Activated CD8-positive, alpha-beta memory T cell treated with anti-CD3 and anti-CD28 coated beads, Interleukin-2, amount 10 ng/mL, durations not matched to agents 7 days and 5 days (primary cell): ENCODE measurements at places on chromosomes 5 and 9. TPM values are rescaled to one million over a fixed set of nuclear protein-coding genes. Genes with fewer than 3 reads are reported as not detected.

DNA sequence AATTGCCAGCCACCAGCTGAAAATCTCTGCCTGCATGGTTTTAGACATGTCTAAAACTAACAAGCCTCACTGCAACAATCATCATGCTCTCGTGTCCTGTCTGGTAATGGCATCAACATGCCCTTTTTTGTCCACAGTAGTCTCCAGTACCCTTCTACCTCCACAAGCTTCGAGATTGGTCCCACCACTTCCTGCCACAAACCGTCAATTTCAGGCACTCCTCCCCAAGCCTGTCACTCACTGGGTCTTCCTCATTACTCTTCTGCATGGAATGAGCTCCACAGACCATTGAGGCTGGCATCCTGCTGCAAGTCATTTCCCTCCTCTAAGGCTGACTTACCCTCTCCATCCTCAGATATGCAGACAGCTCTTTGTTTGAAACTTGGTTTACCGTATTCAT lies 9.0 kb downstream of the LPAR1 start:
- H3K4me1 ChIP-seq = peaks cover 5% of the 10 kb centered on the region
- no peaks in the 10 kb centered on the region for H3K36me3 ChIP-seq
- H3K27me3 ChIP-seq = no peaks in the 10 kb centered on the region
- no peak overlapping the region for H3K4me3 ChIP-seq

GRCh38 chr5:132260714-132261551 lies 3.4 kb downstream of the PDLIM4 start:
- peaks cover 20% of the 10 kb centered on the region for H3K4me1 ChIP-seq
- no peak overlapping the region for H3K4me3 ChIP-seq
- peaks cover 13% of the 10 kb centered on the region for H3K27me3 ChIP-seq
- DNase-seq = peak; percentile 41

The SIT1 gene
- 144 TPM for total RNA-seq

DNA sequence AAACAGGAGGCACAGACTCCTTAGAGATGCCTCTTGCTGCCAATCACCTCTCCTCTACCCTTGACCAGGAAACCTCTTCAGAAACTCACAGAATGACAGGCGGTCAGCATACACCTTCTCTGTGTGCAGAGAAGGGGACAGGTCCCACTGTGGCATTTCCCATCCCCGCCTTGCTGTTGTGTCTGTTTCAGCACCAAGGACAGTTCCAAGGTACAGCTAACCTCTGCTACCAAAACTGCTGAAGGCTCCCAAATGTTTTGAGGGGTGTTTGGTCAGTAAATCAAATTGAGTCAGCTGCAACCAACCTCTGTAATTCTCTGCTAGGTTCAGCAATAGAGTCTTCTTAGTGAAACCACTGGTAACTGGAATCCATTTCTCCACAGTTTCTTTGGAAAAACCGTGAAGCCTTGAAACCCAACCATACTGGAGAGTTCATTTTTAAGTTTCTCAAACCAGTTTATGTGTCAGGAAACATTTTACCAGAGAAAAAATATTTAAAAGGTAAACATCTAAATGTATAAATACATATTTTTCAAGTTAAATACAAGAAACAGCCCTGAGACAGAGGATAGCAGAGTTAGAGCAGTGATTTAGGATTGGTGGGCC lies 122.0 kb downstream of the DRD1 start:
- no peaks in the 10 kb centered on the region for H3K4me1 ChIP-seq
- no peaks in the 10 kb centered on the region for H3K27me3 ChIP-seq
- peak; percentile 46 for DNase-seq
- H3K4me3 ChIP-seq = no peak overlapping the region
- H3K27ac ChIP-seq = no peak overlapping the region

- H3K4me1 ChIP-seq = no peaks in the 10 kb centered on the region
- no peaks in the 10 kb centered on the region for H3K27me3 ChIP-seq
- no peaks in the 10 kb centered on the region for H3K36me3 ChIP-seq
These were observed 113.4 kb upstream of the CNTLN start for GRCh38 chr9:17021387-17021970.

The UBE2QL1 gene
- total RNA-seq = 0.35 TPM

DNA sequence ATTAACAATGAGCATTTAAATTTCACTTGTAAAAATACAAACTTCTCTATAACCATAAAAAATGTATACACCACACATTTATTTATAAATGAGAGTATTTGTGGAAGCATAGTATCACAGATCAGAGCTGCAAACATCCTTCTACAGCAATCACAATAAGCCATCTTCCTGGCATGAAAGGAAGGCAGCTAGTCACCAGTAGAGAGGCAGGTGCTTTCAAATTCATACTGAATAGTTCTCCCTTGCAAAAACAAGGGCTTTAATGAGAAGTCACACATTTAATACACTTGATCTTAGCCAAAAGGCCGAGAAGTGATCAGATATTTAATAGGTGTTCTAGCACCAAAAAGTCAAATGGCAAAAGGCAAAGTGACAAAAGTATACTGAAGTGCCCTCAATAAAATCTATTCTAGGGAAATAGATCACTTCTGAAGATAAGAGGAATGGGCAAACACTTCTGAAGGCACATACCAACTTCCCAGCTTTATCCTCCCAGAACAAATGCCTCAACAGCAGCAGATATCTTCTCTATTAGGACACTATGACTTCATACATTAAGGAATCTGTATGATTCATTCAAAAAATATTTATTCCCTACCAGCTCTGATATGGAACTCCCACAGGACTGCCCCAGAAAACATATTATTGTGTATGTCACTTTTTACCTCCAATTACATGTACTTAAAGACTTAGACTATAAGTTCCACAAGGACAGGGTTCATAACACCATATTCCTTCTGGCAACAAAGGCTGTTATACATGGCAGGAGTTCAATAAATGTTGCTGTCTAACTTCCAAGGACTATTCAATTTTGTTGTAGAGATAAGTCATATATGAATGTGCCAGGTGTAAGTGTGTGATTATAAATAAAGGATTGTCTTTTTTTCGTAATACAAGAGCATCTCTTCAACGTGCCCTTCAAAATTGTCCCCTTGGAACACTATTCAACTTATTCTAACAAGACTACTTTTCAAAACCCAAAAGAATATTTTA lies 31.7 kb downstream of the MAPKAP1 start:
- H3K27me3 ChIP-seq = no peaks in the 10 kb centered on the region
- no peak overlapping the region for H3K4me3 ChIP-seq
- peaks cover 5% of the 10 kb centered on the region for H3K36me3 ChIP-seq
- H3K27ac ChIP-seq = no peak overlapping the region
- H3K4me1 ChIP-seq = no peaks in the 10 kb centered on the region

GRCh38 chr9:18327121-18327520 lies 146.8 kb upstream of the ADAMTSL1 start:
- H3K4me3 ChIP-seq = no peak overlapping the region
- no peaks in the 10 kb centered on the region for H3K4me1 ChIP-seq
- no peaks in the 10 kb centered on the region for H3K36me3 ChIP-seq
- no peak overlapping the region for H3K27ac ChIP-seq

DNA sequence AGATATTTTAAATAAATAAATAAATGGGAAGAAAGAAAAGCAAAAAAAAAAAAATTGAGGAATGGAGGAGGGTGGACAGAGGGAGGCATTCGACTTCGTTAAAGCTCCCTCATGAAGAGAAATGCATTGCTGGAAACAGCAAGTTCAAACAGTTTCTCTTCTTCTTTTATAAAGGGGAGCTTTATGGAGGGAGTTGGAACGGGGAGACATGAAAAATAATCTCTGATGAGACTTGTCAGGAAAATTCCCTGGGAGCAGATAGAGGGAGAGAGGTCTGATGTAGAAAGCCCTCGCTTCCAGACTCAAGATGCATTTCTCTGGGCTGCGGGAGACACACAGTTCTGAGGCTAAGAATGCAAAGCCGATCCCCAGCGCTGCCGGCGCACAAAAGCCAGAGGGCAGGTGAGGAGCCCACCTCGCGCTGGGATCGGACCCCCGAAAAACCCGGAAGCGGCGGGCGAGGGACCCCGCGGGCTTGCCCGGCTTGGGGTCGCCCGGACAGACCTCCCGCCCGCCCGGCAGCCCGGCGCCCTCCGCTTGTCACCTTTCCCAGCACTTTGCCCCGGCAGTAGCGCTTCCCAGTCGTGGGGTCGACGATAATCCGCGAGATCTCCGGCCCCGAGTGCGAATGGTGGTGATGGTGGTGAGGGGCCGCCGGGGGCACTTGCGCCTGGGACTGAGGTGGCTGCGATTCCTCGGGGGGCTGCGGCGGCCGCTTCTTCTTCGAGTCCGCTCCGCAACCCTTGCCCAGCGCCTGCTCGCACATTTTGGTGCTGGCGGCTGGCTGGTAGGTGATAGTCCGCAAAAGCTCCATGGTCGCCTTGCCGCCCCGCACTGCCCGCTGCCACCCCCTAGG lies 512 bp downstream of the PLK2 start:
- no peak for DNase-seq
- peak overlapping the region; percentile 70 for H3K4me3 ChIP-seq
- no peaks in the 10 kb centered on the region for H3K36me3 ChIP-seq
- peaks cover 34% of the 10 kb centered on the region for H3K27me3 ChIP-seq
- H3K27ac ChIP-seq = no peak overlapping the region

- no peaks in the 10 kb centered on the region for H3K36me3 ChIP-seq
- no peaks in the 10 kb centered on the region for H3K4me1 ChIP-seq
- H3K27me3 ChIP-seq = no peaks in the 10 kb centered on the region
- H3K4me3 ChIP-seq = no peak overlapping the region
These were observed 258.9 kb downstream of the TAF11L14 start for GRCh38 chr5:17893026-17893635.

DNA sequence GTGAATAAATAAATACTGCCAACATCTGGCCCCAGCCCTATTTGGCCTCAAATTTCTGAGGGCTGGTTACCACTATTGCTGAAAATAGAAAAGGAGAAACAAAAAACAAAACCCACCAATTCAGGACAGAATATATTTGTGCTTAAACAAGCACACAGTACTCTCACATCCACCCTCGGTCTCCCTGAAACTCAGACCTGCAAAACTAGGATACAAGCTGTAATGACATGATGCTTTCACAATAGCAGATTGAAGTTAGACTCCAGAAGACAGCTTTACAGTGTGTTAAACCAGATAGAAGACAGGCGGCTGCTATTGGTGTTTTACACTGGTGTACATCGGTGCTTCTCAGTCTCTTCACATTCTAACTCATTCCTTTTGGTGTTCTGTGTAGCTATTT lies 214.9 kb upstream of the DMRT1 start:
- H3K27me3 ChIP-seq = peaks cover 10% of the 10 kb centered on the region
- no peaks in the 10 kb centered on the region for H3K36me3 ChIP-seq
- no peak for DNase-seq
- H3K27ac ChIP-seq = no peak overlapping the region
- peaks cover 15% of the 10 kb centered on the region for H3K4me1 ChIP-seq

DNA sequence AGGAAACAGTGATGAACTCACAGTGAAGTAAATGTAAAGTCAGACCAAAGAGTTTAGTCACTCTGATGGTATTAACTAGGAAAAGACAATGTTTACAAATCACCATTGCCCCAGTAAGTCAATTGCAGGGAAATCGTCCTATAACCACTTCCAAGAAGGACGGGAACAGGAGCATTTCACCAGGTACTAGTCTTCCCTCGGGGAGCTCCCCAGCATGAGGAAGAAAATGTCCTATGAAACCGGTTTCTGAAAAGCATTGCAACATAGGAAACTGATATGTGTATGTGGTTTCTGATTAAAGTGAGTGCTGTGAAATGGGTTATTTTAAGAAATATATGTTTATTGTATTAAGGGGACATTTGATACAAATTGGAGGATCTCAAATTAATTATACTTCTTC lies 626.7 kb upstream of the ADAMTS16 start:
- no peaks in the 10 kb centered on the region for H3K4me1 ChIP-seq
- H3K36me3 ChIP-seq = no peaks in the 10 kb centered on the region
- no peaks in the 10 kb centered on the region for H3K27me3 ChIP-seq
- H3K4me3 ChIP-seq = no peak overlapping the region

- peaks cover 1% of the 10 kb centered on the region for H3K36me3 ChIP-seq
- no peaks in the 10 kb centered on the region for H3K4me1 ChIP-seq
- no peak for DNase-seq
- no peak overlapping the region for H3K4me3 ChIP-seq
- H3K27ac ChIP-seq = no peak overlapping the region
These were observed 233.3 kb downstream of the PCSK1 start for GRCh38 chr5:96199713-96200183.

DNA sequence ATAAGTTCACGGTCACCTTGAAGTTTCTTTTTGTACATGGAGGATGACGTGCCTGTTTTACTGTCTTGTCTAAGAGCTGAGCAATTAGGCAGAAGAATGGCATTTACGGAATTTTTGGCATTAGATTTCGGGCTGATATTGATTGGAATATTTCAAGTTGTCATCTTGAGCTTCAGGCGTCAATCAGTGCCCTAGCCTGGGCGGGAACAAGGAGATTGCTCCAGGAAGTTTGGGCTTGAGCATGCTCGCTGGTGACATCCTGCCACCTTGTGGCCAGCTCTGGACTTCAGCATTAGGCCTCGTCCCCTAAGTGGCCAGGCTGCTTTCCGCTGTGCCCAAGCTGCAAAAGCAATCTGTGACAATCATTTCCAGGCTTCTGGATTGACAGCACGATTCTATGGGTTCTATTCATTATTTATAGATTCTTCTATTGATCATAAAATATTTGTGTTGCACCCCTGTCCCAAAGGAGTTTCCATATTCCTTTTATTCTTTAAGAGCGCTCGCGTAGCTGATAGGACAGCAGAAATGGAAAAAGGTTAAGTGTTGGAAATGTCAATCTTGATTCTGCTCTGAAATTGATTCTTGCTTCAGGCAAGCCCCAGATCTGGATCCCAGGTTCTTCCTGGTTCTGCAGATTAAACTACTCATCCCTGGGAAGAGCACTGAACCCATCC lies 79.3 kb downstream of the SLC28A3 start:
- no peak overlapping the region for H3K27ac ChIP-seq
- DNase-seq = peak; percentile 64
- peaks cover 20% of the 10 kb centered on the region for H3K27me3 ChIP-seq
- H3K36me3 ChIP-seq = no peaks in the 10 kb centered on the region
- H3K4me3 ChIP-seq = no peak overlapping the region

The CENPK gene
- total RNA-seq = 94.6 TPM

- DNase-seq = no peak
- H3K27me3 ChIP-seq = no peaks in the 10 kb centered on the region
- no peak overlapping the region for H3K4me3 ChIP-seq
- H3K27ac ChIP-seq = no peak overlapping the region
- no peaks in the 10 kb centered on the region for H3K4me1 ChIP-seq
These were observed 275.9 kb downstream of the DMRTA1 start for GRCh38 chr9:22722492-22722891.

- peaks cover 2% of the 10 kb centered on the region for H3K36me3 ChIP-seq
- peaks cover 36% of the 10 kb centered on the region for H3K4me1 ChIP-seq
These were observed 1.9 kb upstream of the DMRT2 start for GRCh38 chr9:1048231-1048619.

DNA sequence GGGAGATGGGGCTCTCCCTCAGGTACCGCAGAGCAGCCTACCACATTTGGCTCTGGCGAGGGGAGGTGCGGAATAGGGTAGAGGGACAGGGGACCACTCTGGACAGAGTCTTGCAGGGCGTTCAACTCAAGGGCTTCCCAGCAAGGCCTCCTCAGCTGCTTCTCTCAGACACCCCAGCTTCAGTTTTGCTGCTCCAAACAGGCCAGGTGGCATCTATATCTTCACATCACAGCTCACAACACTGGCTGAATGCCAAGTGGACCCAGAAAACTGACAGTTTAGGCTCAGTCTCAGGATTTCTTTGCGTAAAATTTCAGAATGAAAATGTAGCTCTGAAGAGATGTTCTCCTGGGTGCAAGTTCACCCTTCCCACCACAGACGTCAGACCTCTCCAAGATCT lies 592.6 kb upstream of the ADAMTS16 start:
- H3K4me3 ChIP-seq = no peak overlapping the region
- H3K27me3 ChIP-seq = no peaks in the 10 kb centered on the region
- DNase-seq = no peak
- H3K4me1 ChIP-seq = no peaks in the 10 kb centered on the region
